Suppressor macrophage (primary cell): ENCODE measurements at places on chromosomes 3 and 15.

GRCh38 chr15:97146929-97147870 lies 813.3 kb upstream of the ARRDC4 start:
- DNase-seq: no peak

GRCh38 chr15:71599418-71600151 lies 210.8 kb upstream of the NR2E3 start:
- no peak for DNase-seq

- DNase-seq: no peak
Measured at GRCh38 chr3:51350751-51351150, 34.3 kb upstream of the MANF start.

GRCh38 chr15:68369931-68370767 lies 61.8 kb downstream of the ITGA11 start:
- no peak for DNase-seq
